Colonic mucosa (tissue), 4 donors: ENCODE measurements at places on chromosomes 16 and 17. TPM values are rescaled to one million over a fixed set of nuclear protein-coding genes. Genes with fewer than 3 reads are reported as not detected.

The RABEP2 gene
- 24.5 TPM for total RNA-seq

The TPSG1 gene
- 34.3 TPM for total RNA-seq

GRCh38 chr16:56684926-56685590, 2.8 kb downstream of the MT1X start:
- no peak for DNase-seq
- H3K4me3 ChIP-seq, result no peak overlapping the region
- no peaks in the 10 kb centered on the region for H3K27me3 ChIP-seq
- H3K27ac ChIP-seq, result no peak overlapping the region

- H3K4me1 ChIP-seq, result no peaks in the 10 kb centered on the region
- no peak overlapping the region for H3K27ac ChIP-seq
- no peak overlapping the region for H3K4me3 ChIP-seq
Measured at GRCh38 chr16:75997606-75998005, 271.3 kb upstream of the CPHXL start.

- H3K27me3 ChIP-seq, result no peaks in the 10 kb centered on the region
- H3K4me3 ChIP-seq, result no peak overlapping the region
- H3K27ac ChIP-seq, result no peak overlapping the region
- no peaks in the 10 kb centered on the region for H3K4me1 ChIP-seq
- H3K36me3 ChIP-seq, result no peaks in the 10 kb centered on the region
- DNase-seq, result no peak
Measured at GRCh38 chr16:26995522-26995921, 71.2 kb upstream of the C16orf82 start.

- H3K36me3 ChIP-seq, result no peaks in the 10 kb centered on the region
- H3K27ac ChIP-seq, result no peak overlapping the region
- H3K4me3 ChIP-seq, result no peak overlapping the region
- H3K27me3 ChIP-seq, result no peaks in the 10 kb centered on the region
- no peaks in the 10 kb centered on the region for H3K4me1 ChIP-seq
Measured at GRCh38 chr16:53899431-53899830, 195.5 kb downstream of the FTO start.

GRCh38 chr16:28283173-28283572, 9.2 kb upstream of the SBK1 start:
- DNase-seq, result no peak
- no peak overlapping the region for H3K27ac ChIP-seq
- H3K36me3 ChIP-seq, result no peaks in the 10 kb centered on the region
- H3K27me3 ChIP-seq, result no peaks in the 10 kb centered on the region
